ENCODE measurements at places on chromosomes 1 and 21.

DNA sequence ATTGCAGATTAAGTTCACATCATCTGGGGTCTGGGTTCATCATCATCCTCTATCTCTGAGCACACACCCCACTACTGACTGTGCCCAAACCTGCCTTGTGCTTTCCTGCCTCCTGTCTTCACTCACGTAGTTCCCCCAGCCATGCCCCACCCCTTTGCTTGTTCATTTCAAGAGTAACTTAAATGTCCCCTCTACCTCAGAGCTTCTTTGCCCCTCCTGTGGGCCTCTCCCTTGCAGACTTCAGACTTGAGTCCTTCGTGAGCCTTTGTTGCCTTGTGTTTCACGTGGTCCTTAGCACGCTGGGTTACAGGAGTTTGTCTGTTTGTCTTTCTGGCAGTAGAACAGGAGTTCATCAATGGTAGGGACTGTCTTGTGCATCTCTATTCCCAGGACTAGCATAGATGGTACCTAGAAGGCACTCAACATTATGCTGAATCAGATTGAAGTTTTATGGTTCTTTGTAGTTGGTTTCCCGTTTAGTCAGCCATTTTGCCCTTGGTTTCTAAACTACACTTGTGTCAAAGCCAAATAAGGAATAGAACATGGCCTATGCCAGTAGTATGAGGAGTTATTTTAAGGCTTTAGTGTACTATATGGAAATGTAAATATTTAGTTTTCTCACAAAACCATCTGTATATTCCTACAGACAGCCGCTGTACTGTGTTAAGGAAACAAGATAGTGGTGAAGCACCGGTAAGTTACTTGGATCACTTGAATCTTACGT is 86.2 kb downstream of the TTC3 start:
- DNase-seq, result no peak

DNA sequence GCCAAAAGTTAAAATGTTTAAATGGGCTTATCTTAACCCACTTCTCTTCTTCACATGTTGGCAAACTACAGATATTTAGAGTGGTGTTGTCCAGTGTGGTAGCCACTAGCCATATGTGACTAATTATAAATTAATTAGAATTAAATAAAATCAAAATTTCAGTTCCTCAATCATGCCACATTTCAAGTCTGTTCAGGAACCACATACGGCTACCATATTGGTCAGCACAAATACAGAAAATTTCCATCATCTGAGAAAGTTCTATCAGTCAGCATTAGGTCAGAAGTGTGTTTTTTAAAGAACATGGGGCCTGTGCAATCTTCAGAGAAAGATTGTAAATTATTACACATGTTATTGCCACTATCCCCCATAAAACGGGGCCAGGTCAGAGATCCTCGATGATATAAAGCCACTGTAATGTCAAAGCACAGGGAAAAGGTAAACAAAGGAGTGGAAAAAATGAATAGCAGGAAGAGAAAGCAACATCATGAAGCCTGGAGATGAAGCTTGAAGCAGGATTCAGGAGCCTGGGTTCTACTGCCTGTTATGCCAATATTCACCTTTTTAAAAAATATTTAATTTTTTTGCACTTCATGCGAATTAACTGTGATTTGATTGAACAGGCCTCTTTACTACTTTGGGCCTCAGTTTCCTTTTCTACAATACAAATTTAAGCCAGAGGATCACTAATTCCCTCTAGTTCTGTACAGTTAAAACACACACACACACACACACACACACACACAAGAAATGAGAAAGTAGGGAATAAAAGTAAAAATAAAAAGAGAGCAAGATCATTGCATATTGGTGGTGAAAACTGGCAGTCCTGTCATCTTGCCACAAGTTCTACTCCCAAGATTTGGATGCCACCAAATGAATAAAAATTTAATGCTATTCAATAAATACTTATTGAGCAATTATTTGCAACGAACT is 2.3 kb downstream of the RSBN1 start:
- no peak for DNase-seq

GRCh38 chr1:159229260-159229885 is 24.7 kb downstream of the ACKR1 start:
- no peak for DNase-seq

GRCh38 chr21:42366292-42367010 is at the start of gene TFF1:
TFF1 (minus strand) TSS chr21:42366535; CDS start chr21:42366495, 40 bp downstream.
- no peak for DNase-seq

- no peak for DNase-seq
Observed at GRCh38 chr1:78170859-78171258, 125.1 kb downstream of the GIPC2 start.

- no peak for DNase-seq
Observed at GRCh38 chr1:206961668-206962067, 8.6 kb downstream of the FCAMR start.

GRCh38 chr1:10979483-10979920 is 33.0 kb upstream of the TARDBP start:
- no peak for DNase-seq

DNA sequence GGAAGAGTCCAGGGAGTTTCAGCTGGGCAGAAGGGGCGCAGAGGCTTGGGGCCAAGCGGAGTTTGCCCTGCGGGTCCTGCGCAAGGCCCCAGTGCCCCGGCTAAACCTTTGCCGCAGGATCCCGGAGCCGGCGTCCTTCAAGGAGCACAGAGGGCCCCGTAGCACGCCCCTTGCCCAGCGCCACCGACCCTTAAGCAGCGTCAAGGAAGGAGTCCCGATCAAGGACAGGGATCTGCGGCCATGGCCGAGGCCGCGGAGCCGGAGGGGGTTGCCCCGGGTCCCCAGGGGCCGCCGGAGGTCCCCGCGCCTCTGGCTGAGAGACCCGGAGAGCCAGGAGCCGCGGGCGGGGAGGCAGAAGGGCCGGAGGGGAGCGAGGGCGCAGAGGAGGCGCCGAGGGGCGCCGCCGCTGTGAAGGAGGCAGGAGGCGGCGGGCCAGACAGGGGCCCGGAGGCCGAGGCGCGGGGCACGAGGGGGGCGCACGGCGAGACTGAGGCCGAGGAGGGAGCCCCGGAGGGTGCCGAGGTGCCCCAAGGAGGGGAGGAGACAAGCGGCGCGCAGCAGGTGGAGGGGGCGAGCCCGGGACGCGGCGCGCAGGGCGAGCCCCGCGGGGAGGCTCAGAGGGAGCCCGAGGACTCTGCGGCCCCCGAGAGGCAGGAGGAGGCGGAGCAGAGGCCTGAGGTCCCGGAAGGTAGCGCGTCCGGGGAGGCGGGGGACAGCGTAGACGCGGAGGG is 520 bp downstream of the CLIC6 start:
- no peak for DNase-seq

- no peak for DNase-seq
Observed at GRCh38 chr1:21680918-21681317, 11.8 kb upstream of the RAP1GAP start.

DNA sequence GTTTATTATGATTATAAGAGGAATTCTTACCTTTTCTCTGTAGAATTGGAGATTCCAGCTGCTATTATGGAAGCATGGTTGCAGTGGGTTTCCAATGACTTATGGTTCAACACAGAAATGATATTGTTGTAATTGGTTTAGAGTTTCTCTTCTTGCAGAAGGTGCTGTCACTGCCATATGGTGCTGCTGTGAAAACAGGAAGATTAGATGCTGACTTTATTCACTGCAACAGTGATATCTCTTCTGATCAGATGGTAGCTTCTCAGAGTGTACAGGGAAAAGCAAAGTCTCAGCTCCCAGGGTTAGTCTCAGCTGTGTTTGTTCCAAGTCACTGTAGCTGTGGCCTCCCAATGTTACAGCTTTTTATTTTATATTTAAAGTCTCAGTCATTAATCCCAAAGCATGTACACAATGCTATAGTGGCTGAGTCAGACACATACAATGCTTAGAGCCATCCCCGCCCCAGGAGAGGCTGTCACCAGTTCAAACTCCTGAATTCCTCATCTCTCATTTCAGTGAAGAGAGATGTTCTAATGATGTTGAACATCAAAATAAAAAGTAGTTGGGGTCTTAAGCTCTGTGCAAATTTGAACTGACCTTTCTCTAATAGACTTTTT is 42.7 kb upstream of the RGS2 start:
- DNase-seq, result peak; percentile 65

- no peak for DNase-seq
Observed at GRCh38 chr1:161198194-161198896, 509 bp downstream of the ADAMTS4 start.

GRCh38 chr1:173414136-173414535 is 63.0 kb upstream of the PRDX6 start:
- no peak for DNase-seq

DNA sequence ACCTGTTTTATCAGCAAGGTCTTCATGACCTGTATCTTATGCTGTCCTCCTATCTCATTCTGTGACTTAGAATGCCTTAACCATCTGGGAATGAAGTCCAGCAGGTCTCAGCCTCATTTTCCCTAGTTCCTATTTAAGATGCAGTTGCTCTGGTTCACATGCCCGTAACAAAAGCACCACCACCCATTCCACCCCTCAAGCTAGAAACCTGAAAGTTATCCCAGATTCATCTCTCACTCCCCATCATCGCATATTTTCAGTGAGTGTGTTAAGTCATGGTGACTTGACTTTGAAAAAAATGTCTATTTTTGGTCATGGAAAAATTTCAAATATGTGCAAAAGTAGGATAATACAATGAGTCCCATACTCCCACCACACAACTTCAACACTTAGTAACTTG is 11.7 kb downstream of the HMGN2 start:
- no peak for DNase-seq

DNA sequence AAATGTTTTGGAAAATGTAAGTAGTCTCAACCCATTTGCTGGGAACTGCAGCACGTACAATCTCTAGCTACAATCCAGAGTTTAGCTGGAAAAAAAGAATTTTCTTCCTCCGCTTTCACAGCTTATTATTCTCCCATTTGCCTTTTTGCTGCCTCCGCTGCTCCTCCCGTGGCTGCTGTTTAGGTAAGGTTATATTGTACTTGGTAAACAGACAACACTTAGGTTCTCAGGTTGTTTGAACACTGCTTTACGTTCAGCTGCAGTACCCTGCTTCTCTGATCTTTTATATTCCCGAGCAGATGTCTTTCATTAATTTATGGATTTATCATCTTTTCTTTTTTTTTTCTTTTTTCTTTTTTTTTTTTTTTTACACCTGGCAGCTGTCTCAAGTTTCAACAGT is 14.3 kb downstream of the PROX1 start:
- DNase-seq, result peak; percentile 94

DNA sequence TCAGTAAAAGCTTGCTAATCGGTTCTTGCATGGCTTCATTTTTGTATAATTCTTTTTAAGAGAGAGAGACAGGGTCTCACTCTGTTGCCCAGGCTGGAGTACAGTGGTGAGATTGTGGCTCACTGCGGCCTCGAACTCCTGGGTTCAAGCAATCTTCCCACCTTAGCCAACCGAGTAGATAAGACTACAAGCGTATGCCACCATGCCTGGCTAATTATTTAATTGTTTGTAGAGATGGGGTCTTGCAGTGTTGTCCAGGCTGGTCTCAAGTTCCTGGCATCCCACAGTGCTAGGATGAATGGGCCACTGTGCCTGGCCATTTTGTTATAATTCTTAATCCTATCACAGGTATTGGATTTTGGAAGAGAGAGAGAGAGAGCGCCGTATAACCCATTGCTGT is 23.4 kb downstream of the RCAN3 start:
- DNase-seq, result no peak

DNA sequence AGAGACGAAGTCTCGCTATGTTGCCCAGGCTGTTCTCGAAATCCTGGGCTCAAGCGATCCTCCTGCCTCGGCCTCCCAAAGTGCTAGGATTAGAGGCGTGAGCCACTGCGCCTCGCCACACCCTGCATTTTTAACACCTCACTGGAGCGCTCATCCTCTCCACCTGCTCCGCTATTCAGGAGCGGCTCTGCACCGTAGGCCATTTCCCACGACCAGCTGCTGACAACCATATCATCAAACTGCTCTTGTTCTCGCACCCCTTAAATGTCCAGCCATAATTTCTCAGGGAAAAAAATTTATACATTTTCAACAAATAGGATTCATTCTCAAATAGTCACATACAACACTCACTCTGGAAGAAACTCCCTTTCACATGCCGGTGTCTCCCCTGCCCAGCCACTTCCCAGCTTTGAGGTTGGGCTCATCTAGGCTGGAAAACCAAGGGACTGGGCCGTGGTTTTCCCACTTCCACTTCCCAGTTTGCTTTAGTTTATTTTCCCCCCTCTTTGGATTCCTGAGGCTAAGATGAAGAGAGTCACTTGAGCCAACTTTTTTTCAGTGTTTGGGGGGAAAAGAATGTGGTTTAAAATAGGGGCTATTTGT is 639 bp upstream of the IPO9 start:
- no peak for DNase-seq

GRCh38 chr1:66300280-66300971 is 233.5 kb upstream of the SGIP1 start:
- no peak for DNase-seq

DNA sequence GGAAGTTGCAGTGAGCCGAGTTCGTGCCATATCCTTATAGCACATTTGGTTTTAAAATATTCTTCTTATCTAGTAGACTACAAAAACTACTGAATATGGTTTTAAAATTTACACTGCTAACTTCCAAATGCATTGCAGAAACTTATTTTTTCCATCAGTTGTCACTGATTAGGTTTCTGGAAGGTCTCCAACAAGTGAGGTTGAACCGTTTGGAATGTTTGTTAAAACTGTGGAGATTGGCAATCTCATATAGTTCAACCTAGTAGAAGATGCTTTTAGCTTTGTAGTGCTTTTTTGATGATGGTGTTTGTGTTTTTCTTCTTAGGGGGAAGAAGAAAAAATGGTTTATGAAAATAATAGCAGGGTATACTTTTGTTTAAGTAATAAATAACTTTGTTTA is 12.9 kb downstream of the CENPF start:
- no peak for DNase-seq

DNA sequence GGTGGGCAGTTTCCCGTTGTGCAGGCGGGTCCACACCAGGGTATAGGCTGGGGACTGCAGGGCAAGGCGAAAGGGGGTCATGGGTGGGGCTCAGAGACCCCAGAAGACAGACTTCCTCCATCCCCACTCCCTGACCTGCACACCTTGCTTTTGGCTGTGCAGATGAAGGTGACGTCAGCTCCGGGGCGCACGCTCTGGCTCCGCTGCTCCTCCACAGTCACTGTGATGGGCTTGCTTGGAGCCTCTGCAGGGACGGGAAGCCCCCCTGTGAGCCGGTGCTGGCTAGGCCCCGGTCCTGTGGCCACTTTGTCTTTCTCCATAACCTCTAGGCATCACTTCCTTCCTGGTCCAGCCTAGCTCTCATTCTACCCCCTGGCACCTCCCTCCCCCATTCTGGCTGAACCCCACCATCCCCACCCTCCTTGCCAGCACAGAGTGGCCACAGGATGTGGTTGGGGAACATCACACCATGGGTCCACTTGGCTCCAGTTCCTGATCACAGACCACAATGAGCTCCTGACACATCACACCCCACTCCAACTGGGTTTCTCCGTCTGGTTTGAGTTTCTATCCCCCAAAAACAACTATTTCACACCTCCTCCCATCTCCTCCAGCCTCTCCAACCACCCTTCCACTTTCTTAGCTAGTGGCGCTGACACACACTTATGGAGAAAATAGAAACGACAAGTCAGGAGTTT is 45.2 kb downstream of the LDLRAD2 start:
- DNase-seq, result no peak

DNA sequence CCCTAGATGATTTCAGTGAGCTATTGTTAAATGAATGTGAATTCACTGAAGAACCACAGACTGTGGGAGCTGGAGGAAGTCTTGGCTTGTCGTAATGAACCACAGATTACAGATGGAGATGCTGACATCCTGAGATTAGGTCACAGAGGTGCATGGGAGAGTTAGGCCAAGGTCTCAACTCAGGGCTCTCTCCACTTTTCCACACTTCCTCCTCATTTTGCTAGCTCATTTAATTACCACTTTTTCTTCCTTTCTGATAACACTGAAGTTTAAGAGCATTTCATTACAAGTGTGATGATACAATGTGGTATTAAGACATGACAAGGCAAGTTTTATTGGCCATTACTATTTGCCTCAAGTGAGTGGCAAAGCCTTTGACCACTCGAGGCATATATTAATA is 30.8 kb downstream of the ST6GALNAC3 start:
- DNase-seq, result no peak

Measured in NCI-H2171 (cell line).